ENCODE measurements at places on chromosomes 5 and 9. TPM values are rescaled to one million over a fixed set of nuclear protein-coding genes. Genes with fewer than 3 reads are reported as not detected.

The PIP5K1B gene
- not detected for total RNA-seq

The AHRR gene
- 2.9 TPM for total RNA-seq

The SLC12A2 gene
- total RNA-seq = 22.2 TPM

The NINJ1 gene
- 92.2 TPM for total RNA-seq

The MOB3B gene
- total RNA-seq = 10.9 TPM

The CAMK4 gene
- total RNA-seq = 1.5 TPM

The PCDHA11 gene
- total RNA-seq = 2.0 TPM

- no peak for DNase-seq
These were observed 511.1 kb downstream of the DIRAS2 start for GRCh38 chr9:90131568-90131967.

- DNase-seq = no peak
These were observed 8.2 kb downstream of the COL27A1 start for GRCh38 chr9:114163517-114163951.

DNA sequence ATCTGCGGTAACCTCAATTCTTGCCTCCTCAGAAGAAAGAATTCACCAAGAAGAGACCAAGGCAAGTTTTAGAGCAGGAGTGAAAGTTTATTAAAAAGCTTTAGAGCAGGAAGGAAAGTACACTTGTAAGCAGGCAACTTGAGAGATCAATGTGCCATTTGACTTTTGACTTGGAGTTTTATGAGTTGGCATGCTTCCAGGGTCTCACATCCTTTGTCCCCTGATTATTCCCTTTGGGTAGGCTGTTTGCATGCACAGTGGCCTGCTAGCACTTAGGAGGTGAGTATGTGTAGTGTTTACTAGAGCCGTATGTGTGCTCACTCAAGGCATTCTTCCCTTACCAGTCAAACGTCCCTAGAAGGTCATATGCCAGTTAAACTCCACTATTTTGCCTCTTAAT is 111.0 kb upstream of the RAI14 start:
- DNase-seq = no peak

DNA sequence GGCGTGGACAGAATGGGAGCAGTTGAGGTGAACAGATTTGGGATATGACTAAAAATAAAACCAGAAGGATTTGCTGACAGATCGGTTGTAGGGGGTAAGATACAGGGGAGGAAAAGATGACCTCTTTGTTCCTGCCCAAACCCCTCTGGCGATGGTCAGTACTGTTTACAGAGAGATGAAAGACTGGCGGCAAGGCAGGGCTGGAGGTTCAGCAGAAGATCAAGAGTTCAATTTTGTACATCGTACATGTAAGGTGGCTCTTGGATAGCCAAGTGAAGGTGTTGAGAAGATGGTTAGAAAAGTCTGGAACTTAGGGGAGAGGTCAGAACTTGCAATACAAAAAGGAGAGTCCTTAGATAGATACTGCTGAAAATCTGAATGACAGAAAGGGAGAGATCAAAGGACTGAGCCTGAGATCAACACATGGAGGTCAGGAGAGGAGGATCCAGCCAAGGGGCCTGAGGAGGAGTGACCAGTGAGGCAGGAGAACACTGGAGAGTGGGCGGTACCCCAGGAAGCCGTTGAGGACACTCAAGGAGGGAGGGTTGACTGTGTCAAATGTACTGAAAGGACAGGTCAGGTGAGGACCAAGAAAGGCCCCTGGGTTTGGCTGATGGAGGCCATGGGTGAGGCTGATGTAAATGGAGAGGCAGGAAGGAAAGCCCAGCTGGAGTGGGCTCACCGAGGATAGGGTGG is 7.1 kb downstream of the IL4 start:
- no peak for DNase-seq

GRCh38 chr5:99033014-99033900 is 104.5 kb upstream of the CHD1 start:
- peak; percentile 6 for DNase-seq

DNA sequence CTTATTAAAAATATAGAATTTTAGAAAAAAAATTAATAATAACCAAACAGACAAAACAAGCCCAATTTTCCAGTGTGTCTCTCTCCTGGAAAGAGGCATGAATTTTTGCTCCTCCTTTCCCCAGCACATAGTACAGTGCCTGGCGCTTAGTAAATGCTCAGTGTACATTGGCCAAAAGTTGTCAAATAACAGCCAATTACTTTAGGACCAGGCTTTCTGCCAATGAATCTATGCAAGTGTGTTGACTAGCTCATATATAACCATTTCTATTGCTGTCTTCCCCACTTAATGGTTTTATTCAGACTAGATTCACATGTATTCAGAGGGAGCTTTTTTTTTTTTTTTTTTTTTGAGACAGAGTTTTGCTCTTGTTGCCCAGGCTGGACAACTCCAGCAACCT is 120.1 kb upstream of the CD180 start:
- DNase-seq = no peak

GRCh38 chr5:139636975-139637408 is 11.2 kb upstream of the CXXC5 start:
- peak; percentile 83 for DNase-seq

- DNase-seq = no peak
These were observed 12.3 kb downstream of the RMI1 start for GRCh38 chr9:83992901-83993300.

- DNase-seq = peak; percentile 27
These were observed 8.9 kb downstream of the TSSK1B start for GRCh38 chr5:113425909-113426308.

DNA sequence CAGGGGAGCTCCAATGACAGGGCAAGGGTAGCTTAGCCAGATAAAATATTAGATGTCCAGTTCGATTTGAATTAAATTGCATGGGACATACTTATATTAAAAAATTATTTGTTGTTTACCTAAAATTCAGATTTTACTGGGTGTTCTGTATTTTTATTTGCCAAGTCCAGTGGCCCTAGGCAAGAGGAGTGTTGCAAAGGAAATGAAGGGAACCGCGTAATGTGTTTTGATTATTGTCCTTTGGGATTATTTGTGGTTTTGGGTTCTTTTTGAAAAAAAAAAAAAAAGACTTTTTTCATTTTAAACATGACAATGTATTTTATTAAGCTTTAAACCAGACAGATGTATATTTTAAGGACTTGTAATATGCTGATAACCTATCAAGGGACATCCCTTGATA is 179.3 kb downstream of the C9orf152 start:
- DNase-seq = no peak

- no peak for DNase-seq
These were observed 262.6 kb upstream of the MAP3K1 start for GRCh38 chr5:56552612-56553268.

DNA sequence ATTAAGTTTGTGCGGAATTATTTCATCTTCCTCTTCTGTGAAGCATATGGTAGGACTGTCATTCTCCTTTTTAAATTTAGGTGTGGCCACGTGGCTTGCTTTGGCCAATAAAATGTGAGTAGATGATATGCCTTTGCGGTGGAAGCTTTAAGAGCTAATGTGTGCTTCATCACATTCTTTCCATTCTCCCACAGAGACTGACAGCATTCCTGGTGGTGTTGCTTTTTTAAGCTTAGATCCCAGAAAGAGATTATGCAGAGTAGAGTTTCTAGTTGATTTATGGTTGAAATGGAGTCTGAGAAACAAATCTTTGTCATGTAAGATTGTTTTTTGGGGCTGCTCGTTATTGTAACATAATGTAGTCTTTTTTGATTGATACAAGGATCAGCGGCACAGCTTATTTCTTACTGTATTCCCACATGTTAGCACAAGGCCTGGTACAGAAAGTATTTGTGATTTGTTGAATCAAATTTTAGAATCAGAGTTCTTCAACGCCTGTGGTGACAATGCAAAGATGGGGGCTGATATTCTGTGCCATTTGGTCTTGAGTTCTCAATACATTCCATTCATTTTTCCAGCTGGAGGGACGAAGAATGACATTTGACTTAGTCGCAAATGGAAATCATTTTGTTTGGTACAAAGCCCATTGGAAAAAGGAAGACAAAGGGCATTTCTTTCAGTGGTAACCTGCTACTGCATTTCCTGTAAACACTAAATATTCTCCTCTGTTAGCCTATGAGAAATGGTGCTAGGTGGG is 209.9 kb upstream of the VLDLR start:
- no peak for DNase-seq

DNA sequence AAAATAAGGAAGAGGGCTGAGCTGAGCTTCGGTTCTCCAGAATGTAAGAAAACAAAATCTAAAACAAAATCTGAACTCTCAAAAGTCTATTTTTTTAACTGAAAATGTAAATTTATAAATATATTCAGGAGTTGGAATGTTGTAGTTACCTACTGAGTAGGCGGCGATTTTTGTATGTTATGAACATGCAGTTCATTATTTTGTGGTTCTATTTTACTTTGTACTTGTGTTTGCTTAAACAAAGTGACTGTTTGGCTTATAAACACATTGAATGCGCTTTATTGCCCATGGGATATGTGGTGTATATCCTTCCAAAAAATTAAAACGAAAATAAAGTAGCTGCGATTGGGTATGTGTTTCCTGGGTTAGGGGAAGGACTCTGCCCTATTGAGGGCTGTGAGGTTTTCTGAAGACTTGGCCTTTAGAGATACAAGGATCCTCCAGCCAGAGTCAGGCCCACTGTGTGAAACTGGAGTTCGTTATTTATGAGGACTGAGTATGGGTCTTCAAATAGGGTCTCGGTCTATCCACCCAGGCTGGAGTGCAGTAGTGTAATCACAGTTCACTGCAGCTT is 3.8 kb downstream of the EGR1 start:
- DNase-seq = no peak
